ENCODE measurements at places on chromosomes 6 and 20.

DNA sequence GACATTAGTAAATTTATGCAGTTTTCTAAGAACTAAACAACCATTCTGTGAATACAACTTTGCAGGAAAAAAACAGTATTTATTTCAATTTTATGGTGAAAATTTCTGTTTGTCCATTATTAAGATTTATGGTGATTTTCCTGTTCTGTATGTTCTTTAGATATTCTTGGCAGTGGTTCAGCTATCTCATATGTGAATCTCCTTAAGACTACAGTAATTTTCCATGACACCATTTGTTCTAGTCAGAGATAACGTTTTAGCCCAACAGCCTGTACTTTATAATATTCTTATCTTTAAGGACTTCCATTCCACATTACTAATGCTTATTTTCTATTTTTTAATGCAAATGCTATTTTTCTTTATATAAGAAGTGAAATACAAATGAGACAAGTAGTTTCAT, 504.0 kb downstream of the RFPL4B start:
- no peak for DNase-seq

DNA sequence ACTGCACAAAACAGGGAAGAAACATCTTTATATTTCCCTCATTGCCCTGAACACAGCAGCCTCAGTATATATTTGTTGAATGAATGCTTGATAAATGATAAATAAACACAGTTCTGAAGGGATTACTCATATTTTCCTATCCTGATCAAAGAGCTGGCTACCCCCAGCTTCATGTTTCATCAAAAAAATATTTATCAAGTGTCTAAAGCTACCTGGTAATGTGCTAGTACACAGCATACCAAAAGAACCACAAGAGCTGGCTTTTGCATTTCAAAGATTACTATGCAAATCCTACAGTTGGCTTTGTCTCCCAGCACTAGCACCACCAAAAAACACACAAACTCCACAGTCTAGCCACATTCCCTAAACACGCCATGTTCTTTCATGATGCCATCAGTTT, 130.0 kb downstream of the BTBD9 start:
- DNase-seq, result no peak

- peak; percentile 69 for DNase-seq
These were observed 97.0 kb upstream of the AGPAT4 start for GRCh38 chr6:161370880-161371279.

DNA sequence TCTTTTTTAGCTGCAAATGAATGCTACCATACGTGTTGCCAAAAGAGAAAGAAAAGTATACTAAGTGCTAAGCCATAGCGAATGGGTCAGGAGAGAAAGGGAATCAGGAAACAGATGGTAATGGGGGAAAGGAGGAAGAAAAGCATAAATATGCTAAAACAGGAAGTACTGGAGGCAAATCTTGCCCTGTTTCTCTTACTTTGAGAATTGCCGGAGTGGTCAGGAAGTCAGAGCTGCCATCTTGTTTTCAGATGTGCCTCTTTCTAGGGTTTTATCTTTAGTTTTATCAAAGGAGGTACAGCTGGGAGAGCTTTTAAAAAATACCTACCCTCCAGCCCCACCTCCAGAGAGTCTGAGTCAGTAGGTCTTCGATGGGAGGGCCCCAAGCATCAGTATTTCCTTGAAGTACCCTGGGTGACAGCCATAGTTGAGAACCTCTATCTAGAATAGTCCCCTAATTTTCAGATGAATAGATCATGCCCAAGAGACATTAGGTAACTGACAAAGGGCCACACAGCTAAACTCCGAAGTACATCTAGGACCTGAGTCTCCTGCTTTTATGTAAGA, 193.3 kb downstream of the CLIC5 start:
- DNase-seq, result no peak

DNA sequence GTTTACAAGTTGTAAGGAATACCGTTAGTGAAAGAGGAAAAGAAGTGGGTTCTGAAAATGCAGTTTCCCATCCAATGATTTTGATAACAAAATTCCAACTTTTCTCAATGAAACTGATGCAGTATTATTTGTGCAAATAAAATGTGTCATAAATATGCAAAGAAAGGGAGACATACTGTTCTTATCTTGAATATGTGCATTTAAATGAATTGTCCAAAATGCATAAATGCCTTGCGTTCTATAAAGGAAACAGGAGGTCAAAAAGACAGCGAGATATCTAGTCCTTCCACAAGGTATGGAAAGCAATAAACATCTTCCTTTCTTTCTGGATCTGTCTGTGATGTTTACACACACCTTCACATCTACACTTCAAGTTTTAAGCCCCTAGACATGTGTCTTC, 54.6 kb upstream of the ISM1 start:
- DNase-seq, result no peak

- no peak for DNase-seq
These were observed 952 bp upstream of the BRPF3 start for GRCh38 chr6:36195471-36196112.

- no peak for DNase-seq
These were observed 228.9 kb downstream of the ANKRD60 start for GRCh38 chr20:57999465-58000111.

GRCh38 chr20:39857187-39857586, 831.8 kb downstream of the MAFB start:
- DNase-seq, result no peak

DNA sequence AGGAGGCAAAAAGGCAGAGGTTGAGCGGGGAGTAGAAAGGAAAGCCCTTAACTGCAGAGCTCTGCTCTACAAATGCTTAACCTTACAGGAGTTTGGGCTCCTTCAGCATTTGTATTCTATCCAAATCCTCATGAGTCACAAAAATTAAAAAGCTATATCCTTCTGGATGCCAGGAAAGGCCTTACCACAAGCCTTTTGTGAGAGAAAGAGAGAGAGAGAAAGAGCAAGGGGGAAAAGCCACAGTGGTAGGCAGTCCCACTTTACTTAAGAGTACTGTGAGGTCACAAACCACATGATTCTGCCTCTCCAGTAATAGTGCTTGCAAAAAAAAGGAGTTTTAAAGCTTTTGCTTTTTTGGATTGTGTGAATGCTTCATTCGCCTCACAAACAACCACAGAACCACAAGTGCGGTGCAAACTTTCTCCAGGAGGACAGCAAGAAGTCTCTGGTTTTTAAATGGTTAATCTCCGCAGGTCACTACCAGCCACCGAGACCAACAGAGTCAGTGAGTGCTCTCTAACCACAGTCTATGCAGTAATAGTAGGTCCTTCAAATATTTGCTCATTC, at the start of gene RUNX2:
TSS of gene RUNX2 (plus strand) at position 375 of the 567 bp plus-strand sequence. CDS start 397 bp downstream, outside the sequence.
- peak; percentile 49 for DNase-seq

GRCh38 chr20:13029687-13030375, 21.1 kb downstream of the SPTLC3 start:
- DNase-seq, result no peak

GRCh38 chr20:19830211-19830785, 72.2 kb downstream of the RIN2 start:
- no peak for DNase-seq

- DNase-seq, result no peak
These were observed 69.7 kb upstream of the ADTRP start for GRCh38 chr6:11848346-11848651.

- DNase-seq, result no peak
These were observed 97.4 kb downstream of the YTHDF1 start for GRCh38 chr20:63118303-63119120.

GRCh38 chr6:122648726-122649125, 38.5 kb downstream of the PKIB start:
- DNase-seq, result no peak

DNA sequence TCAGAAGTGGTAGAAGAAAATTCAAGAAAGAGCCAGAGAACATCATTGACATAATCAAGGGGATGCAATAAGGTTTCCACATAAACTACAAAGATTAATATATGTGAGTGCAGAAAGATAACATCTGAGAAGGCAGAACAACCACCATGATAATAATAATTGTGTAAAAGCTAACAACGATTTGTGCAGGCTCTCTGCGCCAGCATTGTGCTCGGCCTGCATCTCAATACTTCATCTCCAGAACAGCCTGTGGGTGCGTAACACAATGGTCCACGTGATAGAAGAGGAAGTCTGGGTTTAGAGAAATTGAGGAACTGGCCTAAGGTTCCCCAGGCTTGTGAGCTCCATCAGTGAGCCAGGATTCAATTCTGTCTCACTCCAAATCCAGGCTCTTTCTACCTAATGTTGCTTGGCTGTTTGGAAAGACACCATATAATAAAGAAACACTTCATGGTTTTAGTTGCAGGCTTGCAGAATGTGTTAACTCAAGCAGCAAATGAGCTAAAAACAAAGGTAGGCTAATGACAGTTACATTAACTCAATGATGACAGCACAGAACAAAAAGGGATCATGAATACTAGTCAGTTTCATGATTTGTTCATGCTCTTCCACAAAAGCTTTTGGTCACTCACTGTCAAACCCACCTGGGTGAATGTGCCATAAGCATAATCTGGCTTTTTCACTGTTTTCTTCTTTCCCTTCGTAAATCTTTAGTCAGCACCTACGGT, 71.2 kb downstream of the LY86 start:
- DNase-seq, result no peak

DNA sequence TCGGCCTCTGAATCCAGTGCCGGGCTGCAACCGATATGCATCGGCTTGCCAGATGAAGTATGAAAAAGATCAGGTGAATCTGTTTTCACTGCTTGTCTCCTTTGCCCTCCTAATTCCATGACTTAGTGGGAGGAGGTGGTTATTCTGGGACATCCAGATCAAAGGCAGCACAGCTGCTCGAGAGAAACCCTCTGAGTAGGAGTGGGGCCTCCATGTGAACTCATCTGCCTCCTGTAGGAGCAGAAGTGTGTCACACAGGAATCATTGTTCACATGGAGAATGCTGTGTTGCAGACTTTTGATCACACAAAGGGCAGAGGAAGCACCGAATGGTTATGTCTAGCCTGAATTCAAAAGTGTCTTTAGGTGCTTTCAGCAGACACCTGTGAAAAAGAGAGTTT, 73.1 kb upstream of the SLC22A1 start:
- DNase-seq, result no peak

DNA sequence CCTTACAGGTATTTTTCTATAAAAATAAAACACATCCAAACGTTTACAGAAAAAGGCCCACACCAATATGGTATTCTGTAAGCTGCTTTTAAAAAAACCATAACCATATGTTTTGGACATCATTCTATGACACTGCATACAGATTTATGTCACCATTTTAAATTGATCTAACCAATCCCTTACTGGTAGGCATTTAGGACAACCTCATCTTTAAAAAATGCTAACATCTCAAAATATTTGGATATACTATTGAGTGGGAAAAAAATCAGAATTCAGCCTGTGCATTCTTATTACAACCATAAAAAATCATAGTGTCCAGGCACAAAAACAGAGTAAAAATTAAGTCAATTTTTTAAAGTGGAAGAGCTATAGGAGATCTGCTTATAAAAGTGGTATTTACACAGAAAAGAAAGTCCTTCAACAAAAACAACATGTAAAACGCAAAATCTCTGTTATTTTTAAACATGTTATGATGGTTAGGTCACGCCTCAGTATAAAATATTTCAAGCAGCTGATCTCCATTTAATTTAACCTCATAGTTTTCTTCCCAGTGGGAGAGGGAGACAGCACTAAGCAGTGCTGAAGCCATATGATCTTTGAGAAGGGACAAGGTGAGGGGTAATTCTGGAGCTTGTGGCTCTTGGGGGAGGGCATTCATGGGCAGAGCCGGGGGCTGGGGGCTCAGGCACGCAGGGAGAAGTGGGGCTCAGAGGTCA, 21.2 kb downstream of the TRAM2 start:
- no peak for DNase-seq

- no peak for DNase-seq
These were observed 258.0 kb upstream of the TAB2 start for GRCh38 chr6:149059557-149059956.

GRCh38 chr6:85460154-85460920, 10.5 kb downstream of the NT5E start:
- DNase-seq, result no peak

GRCh38 chr6:109242029-109242428, 140.2 kb downstream of the CD164 start:
- no peak for DNase-seq

GRCh38 chr6:117481278-117481925, 1.1 kb upstream of the DCBLD1 start:
- DNase-seq, result no peak

DNA sequence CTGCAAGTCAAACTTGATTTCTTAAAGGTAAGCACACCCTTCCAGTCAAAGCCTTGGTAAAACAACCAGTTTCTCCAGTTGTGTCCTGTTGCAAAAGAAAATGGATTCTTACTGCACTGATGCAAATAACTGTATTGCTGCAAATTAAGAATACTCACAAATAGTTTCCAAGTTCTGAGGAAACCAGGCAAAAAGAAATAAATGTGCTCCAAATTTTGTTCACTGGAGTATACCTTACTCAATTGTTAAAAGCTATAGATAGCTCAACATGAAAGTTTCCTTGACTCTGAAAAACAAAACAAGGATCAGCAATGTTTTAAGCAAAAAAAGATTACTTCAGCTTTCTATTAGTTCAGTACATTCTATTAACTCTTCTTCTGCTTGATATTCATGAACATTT, 75.2 kb downstream of the SLC16A10 start:
- no peak for DNase-seq

- DNase-seq, result no peak
These were observed 51.6 kb downstream of the LAMP5 start for GRCh38 chr20:9565910-9566550.

DNA sequence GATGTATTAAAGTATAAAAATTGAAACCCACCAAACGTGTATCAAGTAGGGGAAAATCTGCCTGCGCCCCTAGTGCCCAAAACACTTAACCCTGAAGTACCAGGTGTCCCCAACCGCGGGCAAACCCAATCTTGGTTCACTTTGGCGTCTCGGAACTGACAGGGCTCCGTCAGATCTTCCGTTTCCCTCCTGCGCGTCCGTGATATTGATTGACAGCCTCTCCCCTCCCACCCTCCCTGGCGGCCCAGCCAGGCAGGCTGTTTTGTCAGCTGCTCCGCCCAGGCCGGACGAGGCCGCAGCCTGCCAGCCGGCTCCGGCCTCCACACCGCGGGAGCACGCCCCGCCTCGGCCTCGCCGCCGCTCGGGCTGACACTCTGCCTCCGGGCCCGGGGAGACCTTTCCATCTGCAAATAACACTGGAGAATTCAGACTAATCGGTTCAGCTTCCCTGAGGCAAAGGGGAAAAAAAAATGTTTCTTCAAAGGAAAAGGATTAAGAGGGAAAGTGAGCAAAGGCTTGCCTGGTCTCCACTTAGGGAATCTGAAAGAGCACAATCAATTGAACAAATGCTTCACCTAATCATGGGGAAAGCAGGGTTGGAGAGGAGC, 234.9 kb upstream of the MCHR2 start:
- peak; percentile 82 for DNase-seq

DNA sequence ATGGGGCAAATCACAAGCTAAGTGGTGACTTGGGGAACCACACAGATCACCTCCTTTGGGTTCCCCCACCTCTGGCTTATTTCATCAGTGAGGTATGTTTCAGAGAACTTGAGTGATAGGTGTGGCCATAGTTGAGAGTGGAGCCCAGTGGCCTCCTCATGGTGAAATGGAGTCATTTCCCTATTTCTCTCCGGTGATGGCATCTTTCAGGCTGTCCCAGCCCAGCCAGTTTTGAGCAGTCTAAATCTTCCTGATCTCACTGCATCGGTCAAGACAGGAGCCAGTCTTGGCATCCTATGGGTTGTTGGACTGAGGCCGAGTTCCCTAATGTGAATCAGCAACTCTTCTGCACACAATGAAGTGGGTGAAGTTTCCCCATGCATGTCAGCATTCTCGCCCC, 132.4 kb downstream of the EYA2 start:
- DNase-seq, result no peak

GRCh38 chr6:52653151-52653550, 17.8 kb upstream of the TMEM14A start:
- DNase-seq, result no peak

GRCh38 chr20:48820649-48820973, 7.2 kb downstream of the PREX1 start:
- DNase-seq, result no peak

GRCh38 chr6:53543359-53544216, 1.3 kb downstream of the GCLC start:
- DNase-seq, result no peak
